ENCODE measurements at places on chromosomes 7 and 10. TPM values are rescaled to one million over a fixed set of nuclear protein-coding genes. Genes with fewer than 3 reads are reported as not detected.
A peak's percentile ranks its signal among the peaks of the same experiment; 100 is the strongest.

DNA sequence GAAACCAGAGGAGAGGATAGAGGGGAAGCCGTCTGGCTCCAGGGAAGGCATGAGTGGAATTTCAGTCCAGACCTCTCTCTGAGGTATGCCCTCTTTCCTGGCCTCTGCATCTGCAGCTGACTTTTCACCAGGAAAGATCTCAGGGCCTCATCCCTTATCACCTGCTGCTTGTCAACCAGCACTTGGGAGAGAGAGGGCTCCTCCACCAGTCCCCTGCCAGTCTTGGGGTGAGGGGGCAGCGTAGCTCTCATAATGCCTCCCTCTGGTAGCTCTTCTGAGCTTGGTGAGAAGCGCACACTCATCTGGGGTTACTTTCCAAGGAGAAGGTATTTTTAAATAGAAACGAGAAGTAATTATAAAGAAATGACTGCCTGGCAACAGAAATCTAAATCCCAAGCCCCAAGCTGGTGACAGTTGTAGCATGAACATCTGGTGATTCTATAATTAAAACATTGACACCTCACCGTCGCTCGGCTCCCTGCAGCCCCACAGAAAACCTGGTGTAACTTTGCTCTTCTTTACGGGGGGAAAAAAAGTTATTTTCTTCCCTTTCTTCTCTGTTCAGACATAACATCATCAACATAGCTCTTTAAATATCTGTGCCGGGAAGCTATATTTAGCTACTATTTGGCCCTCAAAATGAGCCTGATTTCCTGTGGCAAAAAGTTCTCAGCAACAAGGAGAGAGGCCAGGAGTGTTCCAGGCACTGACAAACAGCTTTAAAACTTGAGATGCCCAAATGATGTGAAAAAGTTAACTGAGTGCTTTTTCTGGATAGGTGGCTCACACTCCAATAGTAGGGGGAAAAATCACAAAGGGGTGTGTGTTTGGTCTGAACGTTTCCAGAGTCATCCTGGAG lies 26.9 kb downstream of the HIP1 start:
- no peak for ATAC-seq

DNA sequence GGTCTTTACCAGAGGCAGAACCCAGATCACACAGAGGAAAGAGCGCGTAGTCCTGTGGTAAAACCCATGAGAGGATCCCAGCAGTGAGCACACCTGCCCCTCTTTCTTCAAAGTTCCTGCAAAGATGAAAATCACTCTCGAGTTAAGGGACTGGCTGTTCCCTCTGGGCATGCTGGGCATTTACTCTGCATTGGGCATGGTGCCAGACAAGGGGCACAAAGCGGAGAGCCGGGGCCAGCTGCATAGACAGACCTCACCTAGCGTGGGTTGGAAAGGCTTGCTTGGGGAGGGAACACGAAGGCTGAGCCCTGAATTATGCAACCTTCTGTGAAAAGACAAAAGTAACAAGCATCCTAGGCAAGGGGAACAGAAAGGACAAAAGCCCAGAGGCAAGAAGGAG lies 120.0 kb upstream of the TCERG1L start:
- no peak for ATAC-seq

DNA sequence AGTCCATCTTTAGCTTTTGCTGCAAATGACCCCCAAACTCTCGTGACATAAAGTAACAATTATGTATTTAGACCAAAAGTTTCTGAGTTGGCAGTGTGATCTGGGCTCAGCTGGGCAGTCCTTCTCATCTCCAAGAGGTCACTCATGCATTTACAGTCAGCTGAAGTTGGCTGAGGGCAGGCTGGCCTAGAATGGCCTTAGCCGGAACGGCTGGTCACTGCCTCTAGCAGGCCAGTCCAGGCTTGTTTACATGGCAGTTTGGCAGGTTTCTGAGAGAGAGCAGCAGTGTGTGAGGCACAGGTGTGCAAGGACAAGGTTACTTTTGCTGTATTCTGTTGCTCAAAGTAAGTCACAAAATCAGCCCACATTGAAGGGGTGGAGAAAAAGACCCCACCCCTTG lies 200.0 kb upstream of the AGK start:
- no peak for ATAC-seq

GRCh38 chr7:110856704-110857103 lies 234.2 kb upstream of the LRRN3 start:
- ATAC-seq, result no peak

GRCh38 chr10:85510682-85511081 lies 855.9 kb downstream of the GRID1 start:
- no peak for ATAC-seq

GRCh38 chr7:50359995-50360925 lies 55.7 kb downstream of the IKZF1 start:
- ATAC-seq, result peak; percentile 82

- ATAC-seq, result no peak
Measured at GRCh38 chr7:21089653-21090052, 303.0 kb upstream of the SP8 start.

GRCh38 chr10:27513451-27514191 lies 9.5 kb downstream of the RAB18 start:
- peak; percentile 74 for ATAC-seq

- no peak for ATAC-seq
Measured at GRCh38 chr7:127941476-127942210, 89.6 kb downstream of the LRRC4 start.

GRCh38 chr10:106320078-106320477 lies 844.4 kb downstream of the SORCS1 start:
- no peak for ATAC-seq

DNA sequence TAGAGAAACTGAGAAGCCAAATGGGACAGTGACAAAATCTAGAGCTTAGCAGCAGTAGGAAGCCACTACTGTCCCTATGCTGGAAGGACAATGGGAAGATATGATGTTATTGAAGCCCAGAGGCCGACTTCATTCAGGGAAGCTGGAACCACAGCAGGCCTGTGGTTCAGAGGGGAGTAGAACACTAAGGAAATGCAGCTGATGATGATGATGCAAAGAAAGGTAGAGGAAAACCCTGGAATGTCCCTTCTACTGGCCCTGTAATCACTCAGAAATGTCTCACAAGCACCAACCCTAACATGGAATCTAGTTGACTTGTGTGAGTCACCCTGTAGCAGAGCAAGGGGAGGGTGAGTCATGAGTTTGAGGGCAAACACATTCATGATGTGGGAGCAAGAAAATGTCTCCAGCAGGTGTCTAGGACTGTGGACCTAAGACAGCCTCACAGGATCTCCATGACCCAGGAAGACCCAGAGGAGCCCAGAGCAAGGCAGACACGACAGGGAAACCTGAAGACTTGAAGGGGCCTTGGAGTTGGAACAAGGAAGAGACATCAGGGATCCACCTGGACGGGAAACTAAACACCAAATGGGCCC lies 37.0 kb upstream of the LRRC17 start:
- peak; percentile 91 for ATAC-seq

DNA sequence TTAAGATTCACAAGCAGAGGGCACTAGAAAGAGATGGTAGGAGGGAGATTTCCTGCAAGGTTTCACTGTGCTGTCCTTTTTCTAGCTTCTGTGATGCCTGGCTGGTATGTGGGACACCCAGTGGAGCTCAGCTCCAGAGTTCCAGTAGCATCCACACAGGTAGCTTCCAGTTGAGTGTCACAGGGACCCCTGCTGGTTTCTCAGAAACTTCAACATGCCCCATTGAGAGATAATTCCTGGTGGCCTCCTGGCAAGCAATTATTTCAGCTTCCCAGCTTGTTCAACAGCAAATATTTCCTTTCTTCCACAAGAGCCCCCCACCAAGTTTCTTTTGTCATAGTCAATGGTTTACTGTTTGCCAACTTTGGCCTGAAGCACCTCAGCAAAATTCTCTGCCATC lies 858.7 kb downstream of the REEP3 start:
- no peak for ATAC-seq

DNA sequence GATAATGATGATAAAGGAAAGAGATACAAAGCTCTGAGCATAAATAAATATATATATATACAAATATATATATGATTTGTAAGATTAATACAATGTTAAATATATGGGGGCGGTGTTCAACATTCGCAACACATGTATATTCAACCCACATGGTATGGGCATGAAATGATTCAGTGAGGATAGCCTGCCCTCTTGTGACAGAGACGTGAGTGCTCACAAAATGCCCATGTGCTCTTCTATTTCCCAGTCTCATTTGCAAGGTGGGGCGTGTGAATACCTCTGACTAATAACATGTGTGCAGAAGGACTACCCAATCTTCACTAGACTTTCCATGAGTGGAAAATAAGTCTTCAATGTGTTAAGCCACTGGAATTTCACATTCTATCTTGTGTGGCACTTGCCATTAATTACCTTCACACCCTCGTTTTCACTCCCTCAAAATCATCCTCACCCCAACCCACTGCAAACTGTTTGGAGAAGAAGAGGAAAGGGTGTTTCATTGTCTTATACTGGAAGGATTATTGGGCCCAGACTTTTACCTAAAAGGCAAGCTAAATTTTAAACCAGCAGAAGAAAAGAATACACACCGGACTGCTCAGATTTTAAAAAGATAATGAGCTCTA lies 26.9 kb downstream of the ASAH2 start:
- ATAC-seq, result peak; percentile 78

DNA sequence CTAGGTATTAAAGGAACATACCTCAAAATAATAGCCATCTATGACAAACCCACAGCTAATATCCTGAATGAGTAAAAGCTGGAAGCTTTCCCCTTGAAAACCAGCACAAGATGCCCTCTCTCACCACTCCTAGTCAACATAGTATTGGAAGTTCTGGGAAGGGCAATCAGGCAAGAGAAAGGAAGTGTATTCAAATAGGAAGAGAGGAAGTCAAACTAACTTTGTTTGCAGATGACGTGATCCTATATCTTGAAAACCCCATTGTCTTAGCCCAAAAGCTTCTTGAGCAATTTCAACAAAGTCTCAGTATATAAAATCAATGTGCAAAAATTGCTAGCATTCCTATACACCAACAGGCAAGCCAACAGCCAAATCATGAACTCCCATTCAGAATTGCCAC lies 131.3 kb downstream of the FANK1 start:
- no peak for ATAC-seq

- ATAC-seq, result peak; percentile 76
Measured at GRCh38 chr10:6269953-6270867, 67.5 kb downstream of the PFKFB3 start.

GRCh38 chr10:133277277-133277992 lies 767 bp upstream of the ADAM8 start:
- no peak for ATAC-seq

DNA sequence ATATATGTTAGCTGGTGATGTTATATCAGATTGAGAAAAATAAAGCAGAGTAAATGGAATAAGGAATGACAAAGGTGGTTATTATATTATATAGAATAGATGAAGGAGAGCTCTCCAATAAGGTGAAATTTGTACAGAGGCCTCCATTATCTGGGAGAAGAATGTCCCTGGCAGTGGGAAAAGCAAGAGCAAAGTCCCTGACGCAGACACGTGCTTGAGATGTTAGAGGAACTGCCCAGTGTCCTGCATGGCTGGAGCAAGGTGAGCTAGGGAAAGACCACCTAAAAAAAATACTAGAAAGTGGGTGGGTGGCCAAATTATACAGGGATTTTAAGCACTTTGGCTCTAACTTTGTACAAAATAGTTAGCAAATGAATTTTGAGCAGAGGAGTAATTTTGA lies 120.7 kb downstream of the MDFIC start:
- ATAC-seq, result no peak

DNA sequence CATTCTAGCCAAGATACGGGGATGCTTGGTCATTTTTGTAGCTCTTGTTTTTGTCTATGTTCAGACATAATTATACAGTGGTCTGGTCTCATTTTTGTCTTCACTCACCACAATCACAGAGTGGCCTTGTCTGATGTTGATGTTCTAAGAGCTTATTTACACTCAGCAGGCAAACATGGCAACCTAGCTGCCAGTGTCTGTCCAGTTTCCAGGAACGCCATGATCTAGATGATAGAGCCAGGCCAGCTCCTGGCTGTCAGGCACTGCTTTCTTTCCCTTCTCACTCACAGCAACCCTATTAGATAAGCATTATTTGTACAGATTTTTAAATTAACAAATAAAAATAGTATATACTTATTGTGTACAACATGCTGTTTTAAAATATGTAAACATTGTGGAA lies 98.6 kb upstream of the PHF14 start:
- no peak for ATAC-seq

DNA sequence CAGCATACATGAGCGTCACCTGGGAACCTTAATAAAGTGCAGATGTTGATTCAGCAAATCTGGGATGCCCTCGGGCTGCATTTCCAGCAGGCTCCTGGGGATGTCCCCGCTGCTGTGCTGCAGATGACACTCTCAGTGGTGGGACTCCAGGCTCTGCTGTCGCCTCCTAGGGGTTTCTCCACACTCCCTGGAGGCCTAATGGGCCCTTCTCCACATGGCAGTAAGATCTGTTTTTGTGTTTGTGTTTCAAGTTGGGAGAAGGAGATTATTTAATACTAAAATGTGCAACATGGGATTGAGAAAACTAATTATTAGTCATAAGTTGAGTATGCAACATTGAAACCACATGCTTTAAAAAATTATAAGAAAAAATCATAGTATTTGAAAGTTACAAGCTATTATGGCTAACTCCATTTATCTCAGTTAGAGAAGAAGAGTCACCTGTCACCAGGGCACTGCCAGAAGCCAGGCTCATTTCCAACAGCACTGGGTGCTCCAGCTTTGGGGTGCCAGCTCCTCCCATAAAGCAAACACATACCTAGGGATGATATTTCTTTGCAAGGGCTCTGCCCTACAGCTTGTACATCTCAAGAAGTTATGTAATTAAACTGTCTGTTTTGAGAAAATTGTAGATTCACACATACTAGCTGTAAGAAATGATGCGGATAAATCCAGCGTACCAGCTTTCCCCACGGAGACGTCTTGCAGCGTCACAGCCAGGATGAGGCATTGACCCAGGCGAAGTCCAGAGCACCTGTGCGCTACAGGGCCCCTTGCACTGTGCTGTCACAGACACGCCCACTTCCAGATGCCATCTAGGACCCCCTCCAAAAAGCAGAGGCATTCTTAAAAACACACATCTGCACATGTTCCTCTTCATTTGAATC lies 106.4 kb downstream of the EGFR start:
- ATAC-seq, result no peak

DNA sequence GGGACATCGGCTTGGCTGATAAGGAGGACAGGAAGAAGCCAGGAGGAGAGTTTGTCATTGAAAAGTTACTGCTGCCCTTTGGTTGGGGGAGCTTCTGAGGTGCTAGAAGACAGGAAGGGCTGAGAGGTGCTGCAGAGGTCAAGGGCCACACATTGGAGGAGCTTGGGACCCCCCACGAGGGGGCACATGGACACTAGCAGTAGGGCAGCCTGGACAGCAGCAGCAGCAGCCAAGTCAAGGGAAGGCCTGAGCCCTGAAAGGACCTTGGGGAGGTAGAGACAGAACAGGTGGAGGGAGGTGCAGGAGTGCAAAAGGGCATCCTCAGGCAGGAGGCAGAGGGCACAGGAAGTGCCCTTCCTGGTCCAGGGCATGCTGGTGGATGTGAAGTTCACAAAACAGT lies 439.7 kb upstream of the IGFBP3 start:
- ATAC-seq, result no peak

FOXP2 gene
- not detected for total RNA-seq

UTF1 gene
- not detected for total RNA-seq

PIP gene
- total RNA-seq, result not detected

MBL2 gene
- not detected for total RNA-seq

AZGP1 gene
- total RNA-seq, result 0.19 TPM

All from activated T-helper 17 cell treated with anti-CD3 and anti-CD28 coated beads, Interleukin-2, amount 50 U/mL, for 72 hours (primary cell).